ENCODE measurements at places on chromosomes 7 and 10.
A peak's percentile ranks its signal among the peaks of the same experiment; 100 is the strongest.

GRCh38 chr7:130732980-130733930 is 752 bp downstream of the KLF14 start:
- no peak for DNase-seq

DNA sequence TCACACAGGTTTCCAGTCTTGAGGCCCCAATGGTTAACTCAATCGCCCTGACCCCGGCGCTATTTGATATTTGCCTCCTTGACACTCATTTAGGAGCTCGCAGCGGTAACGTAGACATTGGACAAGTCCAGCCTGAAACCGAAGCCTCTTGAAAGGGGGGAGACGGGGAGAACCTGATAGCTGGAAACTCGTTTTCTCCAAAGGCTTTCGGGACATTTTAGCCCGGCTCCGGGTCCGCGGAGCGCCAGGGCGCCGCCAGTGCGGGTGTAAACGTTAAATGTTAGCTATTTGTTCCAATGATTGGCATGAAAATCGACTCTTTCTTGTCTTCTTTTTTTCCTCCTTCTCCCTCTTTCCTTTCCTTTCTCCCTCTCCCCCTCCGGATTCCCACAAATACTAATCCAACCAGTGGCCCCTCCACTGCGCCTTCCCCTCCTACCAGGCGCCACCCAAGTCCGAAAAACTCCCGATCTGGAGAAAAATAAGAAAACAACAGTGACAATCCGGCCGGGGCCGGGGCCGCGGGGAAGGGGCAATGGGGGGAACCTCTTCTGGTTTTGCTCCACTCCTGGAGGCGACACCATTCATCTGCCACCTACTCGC is 17.2 kb upstream of the GATA3 start:
- no peak for DNase-seq

GRCh38 chr10:132458586-132459300 is 61.7 kb downstream of the PWWP2B start:
- DNase-seq: peak; percentile 72

DNA sequence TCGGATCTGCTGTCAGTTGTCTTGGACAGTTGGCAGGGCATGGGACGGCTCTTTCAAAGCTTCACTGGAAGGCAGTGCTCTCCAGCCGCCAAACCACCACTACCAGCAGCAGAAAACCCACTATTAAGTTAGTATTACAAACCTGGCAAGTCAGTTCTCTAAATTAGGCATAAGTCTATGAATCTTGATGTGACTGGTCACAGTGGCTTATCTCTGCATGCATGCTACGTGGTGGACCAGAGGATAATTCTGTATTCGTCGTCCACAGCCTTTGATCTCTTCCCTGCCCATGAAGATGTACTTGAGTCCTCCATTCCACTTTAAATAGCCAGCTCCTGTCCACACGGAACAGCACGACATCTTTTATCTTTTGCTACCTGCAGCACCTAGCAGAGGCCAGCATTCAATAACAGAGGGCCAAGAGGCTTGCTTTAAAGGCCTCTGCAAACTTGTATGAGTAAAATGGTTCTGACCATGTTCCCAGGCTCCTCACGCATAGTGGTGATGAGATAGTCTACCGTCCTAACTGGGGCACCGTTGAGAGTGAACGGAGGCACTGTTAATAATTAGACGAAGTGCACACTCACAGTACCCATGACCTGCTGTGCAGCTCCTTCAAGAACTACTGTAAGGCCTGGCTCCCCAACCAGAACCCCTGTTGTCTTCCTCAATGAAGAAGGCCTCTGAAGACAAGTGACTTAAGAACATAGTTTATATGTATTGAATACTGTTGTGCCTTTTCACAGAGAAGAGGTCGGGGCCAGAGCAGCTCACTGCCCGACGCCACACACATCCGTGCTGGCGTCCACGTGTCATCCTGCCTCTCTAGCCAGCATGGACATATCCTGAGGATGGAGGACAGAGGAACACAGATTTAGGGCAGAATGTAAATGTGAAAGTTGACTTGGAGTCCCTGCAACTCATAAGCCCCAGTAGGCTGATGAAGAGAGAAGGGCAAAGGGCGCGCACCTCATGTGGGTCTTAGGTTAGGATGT is 1.0 kb downstream of the GPR146 start:
- no peak for DNase-seq

- DNase-seq: no peak
Observed at GRCh38 chr7:2583798-2584580, 25.2 kb downstream of the IQCE start.

DNA sequence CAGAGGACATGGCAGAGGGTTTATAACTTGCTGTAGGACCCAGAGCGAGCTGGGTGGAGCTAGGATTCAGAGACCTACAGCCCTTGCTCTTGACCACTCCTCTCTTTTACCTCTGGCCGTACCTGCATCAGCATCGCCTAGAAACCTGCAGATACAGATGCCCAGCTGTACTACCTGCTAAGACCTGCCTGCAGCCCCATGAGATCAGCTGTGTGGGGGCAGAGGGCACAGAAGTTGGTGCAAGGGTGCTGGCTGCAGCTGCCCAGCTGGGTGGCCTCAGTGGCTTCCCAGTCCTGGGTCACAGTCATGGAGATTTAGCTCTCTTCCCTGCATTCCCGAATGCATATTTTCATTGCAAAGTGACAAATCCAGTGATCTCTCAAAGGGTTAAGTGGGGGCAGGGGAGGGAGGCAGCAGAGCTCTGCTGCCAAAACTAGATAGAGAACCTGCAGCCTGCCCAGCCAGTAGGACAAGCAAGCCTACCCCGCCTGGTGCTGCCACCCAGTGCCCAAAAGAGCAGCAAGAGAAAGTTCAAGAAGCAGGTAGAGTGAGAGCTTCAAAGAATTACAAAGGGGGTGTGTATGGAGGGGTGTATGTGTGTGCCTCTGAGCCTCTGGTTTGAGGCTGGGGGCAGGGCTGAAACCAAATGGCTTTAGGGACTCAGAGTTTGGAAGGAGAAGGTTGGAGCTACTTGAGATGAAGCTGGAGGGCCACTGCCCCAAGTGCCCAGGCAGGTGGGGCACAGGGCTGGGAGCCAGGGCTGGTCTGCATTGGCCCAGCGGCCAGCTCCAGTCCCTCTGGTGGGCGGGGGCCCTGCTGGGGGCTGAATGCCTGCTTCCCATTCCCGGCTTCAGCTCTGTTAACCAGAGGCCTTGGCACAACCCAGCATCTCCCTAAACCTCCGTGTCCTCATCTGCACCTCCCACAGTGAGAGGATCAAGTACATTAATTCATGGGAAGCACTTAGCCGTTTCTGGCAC is 6.9 kb downstream of the FAM241B start:
- no peak for DNase-seq

GRCh38 chr10:112446055-112446854 is 459 bp downstream of the ZDHHC6 start:
- DNase-seq: no peak

GRCh38 chr10:58264780-58265179 is 2.9 kb downstream of the IPMK start:
- no peak for DNase-seq

DNA sequence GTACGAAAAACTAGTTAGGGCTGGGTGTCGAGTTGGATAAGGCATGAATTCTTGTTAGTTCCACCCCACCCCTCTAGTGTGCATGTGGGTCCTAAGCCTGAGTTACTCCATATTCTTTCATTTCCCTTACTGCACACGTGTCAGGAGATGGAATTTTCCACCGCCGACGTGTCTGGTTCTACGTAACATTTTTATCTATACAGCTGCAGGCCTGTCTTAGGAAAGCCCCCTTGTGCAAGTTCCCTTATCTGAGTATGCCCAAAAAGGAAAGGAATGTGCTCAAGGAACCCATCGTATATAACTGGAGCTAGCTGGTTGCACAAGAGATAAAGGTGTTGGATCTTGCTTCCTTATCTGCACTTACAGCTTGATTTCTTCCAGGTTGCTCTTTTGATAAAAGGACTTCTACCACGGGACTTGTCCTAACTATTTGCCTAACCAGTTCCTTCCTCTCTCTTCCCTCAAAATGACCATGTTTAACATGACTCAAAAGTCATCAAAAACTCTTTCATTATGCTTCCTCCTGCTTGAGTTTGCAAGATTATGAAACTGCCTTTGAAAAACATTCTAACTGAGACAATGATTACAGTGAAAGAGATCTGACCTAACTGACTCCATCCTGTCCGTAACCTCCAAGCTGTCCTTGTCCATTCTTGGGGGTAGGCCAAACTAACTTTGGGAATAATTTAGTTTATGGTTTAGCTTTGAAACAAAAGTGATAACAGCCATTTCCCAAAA is 181.4 kb downstream of the AKR1D1 start:
- no peak for DNase-seq

- DNase-seq: no peak
Observed at GRCh38 chr10:3886641-3887251, 101.7 kb upstream of the KLF6 start.

DNA sequence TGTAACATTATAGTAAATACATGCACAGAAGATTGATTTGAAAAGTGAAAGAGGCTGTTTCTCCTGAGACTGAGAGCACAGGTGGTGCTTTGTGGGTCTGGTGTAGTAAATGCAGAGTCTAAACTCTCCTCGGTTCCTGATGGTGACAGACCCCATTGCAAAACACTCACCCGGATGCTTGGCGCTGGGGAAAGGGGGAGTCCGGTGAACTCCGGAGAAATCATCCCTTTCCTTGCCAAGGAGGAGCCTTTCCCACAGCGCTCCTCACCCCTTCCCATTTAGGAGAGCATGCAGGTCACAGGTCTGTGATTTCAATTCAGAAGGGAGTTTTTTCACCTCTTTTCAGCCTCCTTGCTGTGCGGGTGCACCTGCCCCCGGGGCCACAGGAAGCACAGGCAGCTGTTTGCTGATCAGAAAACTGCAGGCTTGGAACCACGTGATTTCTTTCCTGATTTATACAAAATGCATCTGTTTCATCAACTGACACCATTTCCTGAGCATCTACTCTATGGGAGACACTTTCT is 75.6 kb upstream of the LYZL2 start:
- DNase-seq: no peak

- no peak for DNase-seq
Observed at GRCh38 chr7:140084972-140085371, 22.2 kb upstream of the PARP12 start.

DNA sequence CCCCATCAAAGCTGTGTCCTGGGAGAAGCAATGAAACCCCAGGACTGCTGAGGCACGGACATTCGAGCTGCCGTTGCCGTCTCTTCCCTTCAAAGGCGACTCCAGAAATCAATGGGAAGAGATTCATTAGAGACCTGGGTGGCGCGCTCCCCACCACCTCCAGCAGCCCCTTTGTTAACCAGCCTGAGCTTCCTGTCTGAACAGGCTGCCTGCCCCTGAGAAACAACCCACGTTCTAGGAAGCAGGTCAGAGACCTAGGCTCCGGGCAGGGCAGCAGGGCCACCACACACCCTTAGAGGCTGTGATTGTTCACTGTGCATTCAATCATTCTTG is 110.9 kb upstream of the PPIF start:
- DNase-seq: no peak

GRCh38 chr10:15540727-15541126 is 169.6 kb upstream of the FAM171A1 start:
- DNase-seq: no peak

GRCh38 chr7:101315336-101315735 is 6.3 kb downstream of the IFT22 start:
- no peak for DNase-seq

DNA sequence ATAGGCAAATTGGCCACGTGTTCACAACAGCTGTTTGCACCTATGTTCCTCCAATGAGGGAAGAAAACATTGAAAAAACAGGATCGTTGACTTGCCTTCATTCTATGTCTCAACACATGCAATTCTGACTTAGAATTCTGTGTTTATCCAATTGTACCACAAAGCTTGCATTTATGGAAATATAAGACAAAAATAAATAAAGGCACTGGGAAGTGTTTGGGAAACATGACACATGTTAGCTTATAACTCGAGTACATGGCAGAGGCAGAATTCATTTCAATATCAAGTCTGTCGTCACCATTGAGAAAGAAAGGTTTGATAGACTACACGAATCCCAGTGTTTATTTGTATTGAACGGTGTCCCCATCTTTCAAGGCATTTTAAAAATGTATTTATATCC is 291.2 kb downstream of the AHR start:
- no peak for DNase-seq

GRCh38 chr10:72006026-72006425 is 41.8 kb downstream of the CHST3 start:
- no peak for DNase-seq

GRCh38 chr10:110209926-110210673 is 2.7 kb downstream of the MXI1 start:
- DNase-seq: no peak

- DNase-seq: no peak
Observed at GRCh38 chr7:151141855-151142685, 25.4 kb downstream of the GBX1 start.

DNA sequence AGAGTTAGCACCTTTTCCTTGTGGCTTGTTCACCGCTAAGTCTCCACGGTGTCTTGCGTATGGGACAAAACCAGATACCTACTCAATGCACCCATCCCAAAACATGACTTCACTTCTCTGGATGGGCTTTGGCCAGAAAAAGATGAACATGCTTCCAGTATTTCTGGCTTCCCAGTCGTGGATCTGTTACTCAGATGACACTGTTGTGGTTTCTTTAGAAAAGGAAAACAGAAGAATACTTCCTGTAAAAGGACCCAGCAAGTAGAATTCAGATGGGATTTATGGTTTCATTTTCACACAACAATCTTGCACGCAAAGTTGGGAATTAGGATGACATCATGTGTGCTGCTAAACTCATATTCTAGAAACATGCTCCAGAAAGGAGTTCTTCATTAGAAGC is 216.7 kb downstream of the ADAM12 start:
- DNase-seq: no peak

- DNase-seq: no peak
Observed at GRCh38 chr10:93471110-93471651, 11.0 kb downstream of the MYOF start.

DNA sequence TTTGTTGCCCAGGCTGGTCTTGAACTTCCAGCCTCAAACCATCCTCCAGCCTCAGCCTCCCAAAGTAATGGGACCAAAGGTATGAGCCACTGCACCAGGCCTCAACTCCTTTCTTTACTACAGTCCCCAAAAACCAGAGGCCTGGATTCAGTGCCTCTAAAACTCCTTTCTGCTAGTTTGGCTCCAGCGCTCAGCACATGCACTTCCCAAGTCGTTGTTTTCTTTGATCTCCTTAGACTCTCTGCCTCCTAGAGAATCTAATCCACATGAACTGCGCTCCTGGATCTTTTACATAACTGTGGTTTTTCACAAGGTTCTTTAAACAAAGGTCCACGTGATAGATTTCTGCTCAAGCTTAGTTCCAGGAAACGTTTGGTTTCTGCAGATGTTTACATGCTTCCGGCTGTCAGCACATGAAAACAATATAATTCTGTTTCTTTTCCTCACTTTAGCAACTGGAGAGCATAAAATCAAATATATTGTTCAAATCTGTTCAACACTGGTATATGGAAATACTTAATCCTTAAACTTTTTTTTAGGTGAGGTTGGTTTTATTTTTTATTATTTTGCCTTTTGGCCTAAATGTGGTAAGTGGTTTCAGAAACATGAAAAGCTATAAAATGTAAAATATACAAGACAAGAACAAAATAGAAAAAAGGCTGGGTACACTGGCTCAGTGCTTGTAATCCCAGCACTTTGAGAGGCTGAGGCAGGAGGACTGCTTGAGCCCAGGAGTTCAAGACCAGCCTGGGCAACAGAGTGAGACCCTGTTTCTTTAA is 270.5 kb upstream of the MKLN1 start:
- no peak for DNase-seq

GRCh38 chr7:128924707-128925588 is 12.8 kb upstream of the IRF5 start:
- no peak for DNase-seq

All from stimulated activated CD4-positive, alpha-beta T cell treated with anti-CD3 and anti-CD28 coated beads, Interleukin-1b, Interleukin-23, amount 100 ng/mL, for 4 hours (primary cell).